ENCODE measurements at places on chromosomes 5 and 9. TPM values are rescaled to one million over a fixed set of nuclear protein-coding genes. Genes with fewer than 3 reads are reported as not detected.

Gene KCTD16
- total RNA-seq, result not detected

Gene VAV2
- total RNA-seq, result 6.3 TPM

Gene FAM151B
- 0.23 TPM for total RNA-seq

Gene RNF20
- total RNA-seq, result 43.8 TPM

Gene SOX30
- total RNA-seq, result not detected

Gene GRM6
- not detected for total RNA-seq

Gene LRRC70
- total RNA-seq, result 0.73 TPM

Gene SERF1A
- total RNA-seq, result 7.3 TPM

DNA sequence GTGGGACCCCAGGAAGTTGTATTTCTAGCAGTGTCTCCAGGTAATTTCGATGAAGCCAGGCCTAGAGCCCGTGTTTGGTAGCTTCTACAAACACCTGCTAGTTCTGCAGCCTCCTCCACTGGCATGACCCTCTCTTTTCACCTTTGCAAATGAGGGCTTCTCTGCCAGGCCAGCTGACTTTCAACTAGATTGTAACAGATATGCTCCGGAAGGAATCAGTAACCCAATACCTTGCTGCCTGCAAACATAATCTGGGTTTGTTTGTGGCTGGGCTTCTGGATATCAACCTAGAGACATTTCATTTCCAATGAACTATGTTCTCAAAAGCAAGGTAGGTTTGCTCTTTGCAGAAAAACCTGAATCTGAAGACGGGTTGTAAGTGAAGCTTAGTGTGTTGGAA, 354.8 kb downstream of the DMRT2 start:
- DNase-seq, result no peak

GRCh38 chr9:20325008-20325407, 297.3 kb downstream of the MLLT3 start:
- no peak for DNase-seq

DNA sequence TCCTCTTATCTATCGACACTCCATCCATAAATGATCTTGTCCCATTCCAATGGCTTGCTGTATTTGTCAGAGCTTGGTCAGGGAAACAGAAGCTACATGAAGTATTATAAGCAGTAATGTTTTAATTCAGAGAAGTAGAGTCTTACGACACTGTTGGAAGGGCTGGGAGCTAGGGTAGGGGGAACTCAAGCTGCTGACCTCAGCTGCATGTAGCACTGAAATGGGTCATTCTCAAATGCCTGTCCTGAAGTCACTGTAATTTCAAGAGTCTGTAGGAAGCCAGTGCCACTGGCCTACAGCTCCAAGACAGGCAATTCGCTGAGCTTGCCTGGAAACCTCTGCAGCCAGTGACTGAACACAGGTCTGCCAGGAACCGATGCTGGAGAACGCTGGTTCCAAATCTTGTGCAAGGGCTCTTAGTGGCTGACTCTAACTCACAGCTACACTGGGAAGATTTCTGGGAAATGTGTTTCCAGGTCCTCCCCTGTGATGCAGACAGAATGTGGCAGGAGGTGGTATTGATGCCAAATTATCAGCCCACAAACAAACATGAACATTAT, 532.4 kb downstream of the CCDC171 start:
- DNase-seq, result no peak

GRCh38 chr5:56279291-56279690, 46.2 kb upstream of the ANKRD55 start:
- DNase-seq, result no peak

DNA sequence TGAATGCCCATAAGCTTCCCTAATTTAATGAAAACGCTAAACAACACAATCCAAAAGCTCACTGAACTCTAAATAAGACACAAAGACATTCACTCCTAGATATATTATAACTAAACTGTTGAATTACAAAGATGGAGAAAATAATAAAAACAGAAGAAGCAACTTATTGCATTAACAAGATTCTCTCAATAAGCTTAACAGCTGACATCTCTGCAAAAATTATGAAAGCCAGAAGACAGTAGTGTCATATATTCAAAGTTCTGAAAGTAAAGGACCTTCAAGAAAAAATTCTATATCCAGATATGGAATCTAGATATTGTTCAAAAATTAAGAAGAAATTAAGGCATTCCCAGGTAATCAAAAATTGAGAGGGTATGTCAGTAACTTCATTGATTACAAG, 957.8 kb upstream of the TYRP1 start:
- DNase-seq, result no peak

- DNase-seq, result no peak
These were observed 2.0 kb downstream of the AK3 start for GRCh38 chr9:4738866-4739586.

DNA sequence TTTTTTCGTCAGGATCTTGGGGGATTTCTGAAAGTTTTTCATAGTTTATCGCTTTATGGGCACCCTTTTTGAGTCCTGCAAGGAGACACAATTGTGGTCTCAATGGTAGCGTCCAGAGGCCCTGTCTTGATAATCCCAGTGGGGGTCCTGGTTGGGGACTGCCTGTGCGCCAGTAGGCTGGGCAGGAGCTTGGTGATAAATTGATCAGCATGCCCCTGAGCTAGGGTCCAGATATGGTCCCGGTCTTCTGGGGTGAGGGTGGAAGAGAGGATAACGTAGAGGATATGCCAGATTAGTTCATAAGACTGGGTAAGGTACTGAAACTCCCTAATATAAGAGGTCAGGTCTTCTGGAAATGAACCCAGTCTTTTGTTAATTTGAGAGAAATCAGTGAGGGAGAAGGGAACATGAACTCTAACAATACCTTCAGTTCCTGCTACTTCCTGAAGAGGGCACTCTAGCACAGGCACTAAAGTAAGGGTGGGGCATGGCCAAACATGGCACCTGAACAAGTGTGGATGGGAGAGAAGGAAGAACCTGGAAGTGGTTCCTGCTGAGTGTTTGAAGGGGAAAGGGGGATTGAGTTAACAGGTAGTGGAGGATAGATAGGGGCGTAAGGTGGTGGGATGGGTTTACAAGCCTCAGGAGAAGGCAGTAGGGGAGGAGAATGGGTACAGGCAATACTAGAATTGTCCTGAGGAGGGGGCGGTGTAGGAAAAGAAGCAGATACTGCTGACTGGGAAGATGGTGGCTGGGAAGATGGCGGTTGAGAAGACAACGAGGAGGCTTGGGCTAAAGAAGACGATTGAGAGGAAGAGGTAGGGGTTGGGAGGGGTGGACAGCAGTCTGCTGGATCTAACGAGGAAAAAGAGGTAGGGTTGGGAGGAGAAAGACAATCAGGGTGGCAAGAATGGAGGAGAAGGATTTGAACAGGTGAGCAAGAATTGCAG, 33.8 kb upstream of the ANXA2R start:
- peak; percentile 89 for DNase-seq

GRCh38 chr9:61671276-61671973, 481.6 kb downstream of the SPATA31A7 start:
- no peak for DNase-seq

- DNase-seq, result peak; percentile 63
These were observed 2.4 kb upstream of the STC2 start for GRCh38 chr5:173330338-173331206.

GRCh38 chr9:27368316-27368985, 71.5 kb upstream of the EQTN start:
- no peak for DNase-seq

- no peak for DNase-seq
These were observed 47.8 kb downstream of the THOC3 start for GRCh38 chr5:175920231-175920811.
